ENCODE measurements at places on chromosomes 6 and 20. TPM values are rescaled to one million over a fixed set of nuclear protein-coding genes. Genes with fewer than 3 reads are reported as not detected.

HFE gene
- total RNA-seq: 10.1 TPM

TUBE1 gene
- total RNA-seq: 33.4 TPM

TCFL5 gene
- total RNA-seq: 6.2 TPM

HLA-G gene
- 0.85 TPM for total RNA-seq

LGSN gene
- not detected for total RNA-seq

CLVS2 gene
- 0.07 TPM for total RNA-seq

DNA sequence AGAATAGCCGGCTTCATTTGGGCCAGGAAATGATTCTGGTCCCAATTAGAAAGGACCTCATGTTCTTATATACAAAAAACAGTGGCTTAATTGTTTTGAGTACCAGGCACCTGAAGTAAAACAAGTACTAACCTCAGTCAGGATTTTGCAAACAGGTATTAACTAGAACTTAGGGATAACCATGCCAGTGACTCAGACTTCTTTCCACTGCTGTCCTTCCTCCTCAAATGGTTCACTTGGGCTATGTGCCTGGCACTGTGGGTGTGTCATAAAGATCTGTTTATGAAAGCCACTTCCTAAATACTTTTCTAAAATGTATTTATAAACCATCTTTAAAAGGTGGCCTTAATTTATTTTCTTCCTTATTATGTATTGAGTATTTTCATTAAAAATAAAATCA lies 10.7 kb downstream of the CLDN20 start:
- H3K4me3 ChIP-seq: no peak overlapping the region
- peaks cover 44% of the 10 kb centered on the region for H3K4me1 ChIP-seq
- no peak for DNase-seq

- H3K27ac ChIP-seq: no peak overlapping the region
- H3K36me3 ChIP-seq: no peaks in the 10 kb centered on the region
- H3K27me3 ChIP-seq: no peaks in the 10 kb centered on the region
- no peaks in the 10 kb centered on the region for H3K4me1 ChIP-seq
These were observed 18.6 kb upstream of the MICB start for GRCh38 chr6:31479151-31479932.

DNA sequence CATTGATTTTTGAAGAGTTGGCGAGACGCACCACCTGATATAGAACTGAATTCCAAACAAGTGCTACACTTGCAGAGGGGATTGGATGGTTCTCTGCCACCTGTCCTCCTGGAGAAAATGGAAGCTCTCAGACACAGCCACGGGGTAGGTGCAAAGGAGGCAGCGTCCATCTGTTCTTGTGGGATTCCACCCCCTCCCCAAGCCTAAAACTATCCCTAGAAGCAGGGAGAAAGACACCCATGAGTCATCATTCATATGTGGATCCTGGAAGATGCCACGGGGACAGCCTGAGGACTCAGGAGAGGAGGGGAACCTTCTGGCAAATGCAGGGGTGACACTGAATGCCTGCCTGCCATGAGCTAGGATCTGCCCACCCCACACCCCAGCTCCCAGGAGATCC lies 171.3 kb upstream of the CST7 start:
- H3K4me3 ChIP-seq: no peak overlapping the region
- no peaks in the 10 kb centered on the region for H3K4me1 ChIP-seq
- H3K27me3 ChIP-seq: no peaks in the 10 kb centered on the region
- no peak for DNase-seq
- no peaks in the 10 kb centered on the region for H3K36me3 ChIP-seq

DNA sequence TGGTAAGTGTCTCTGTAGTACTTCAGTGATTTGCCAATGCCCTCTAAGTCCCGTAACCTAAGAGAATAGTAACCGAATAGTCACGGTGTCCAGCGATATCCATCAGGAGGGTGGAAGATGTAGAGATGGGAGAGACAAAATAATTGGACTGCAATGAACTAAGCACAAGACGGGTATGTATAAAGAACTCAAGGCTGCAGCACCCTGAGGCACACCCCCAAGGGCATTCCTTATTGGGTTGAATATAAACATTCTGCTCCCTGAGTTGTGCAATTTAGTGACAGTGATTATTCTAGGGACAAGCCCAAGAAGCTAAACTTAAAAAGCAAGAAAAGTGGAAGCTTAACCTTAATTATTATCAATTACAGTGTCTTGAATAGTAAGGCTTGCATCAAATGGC lies 14.6 kb downstream of the DST start:
- peaks cover 32% of the 10 kb centered on the region for H3K36me3 ChIP-seq
- DNase-seq: no peak
- H3K27me3 ChIP-seq: no peaks in the 10 kb centered on the region

DNA sequence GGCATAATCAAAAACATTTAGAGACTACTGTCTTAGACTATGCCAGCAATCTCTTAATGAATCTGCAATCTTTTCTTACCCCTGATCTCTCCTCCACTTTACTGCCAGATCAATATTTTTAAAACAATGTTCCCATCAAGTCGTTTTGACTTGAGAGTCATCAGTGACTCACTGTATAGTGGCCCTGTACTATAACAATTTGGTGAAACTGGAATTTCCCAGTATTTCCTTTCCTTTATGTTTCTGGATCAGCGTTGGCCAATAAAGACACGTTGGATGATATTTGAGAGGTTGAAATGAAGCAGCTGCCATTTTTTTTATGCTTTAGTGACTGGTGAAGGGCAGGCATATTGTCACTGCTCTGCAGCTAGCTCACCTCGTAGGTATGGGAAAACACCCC lies 10.1 kb upstream of the SMIM13 start:
- H3K4me3 ChIP-seq: no peak overlapping the region
- H3K4me1 ChIP-seq: no peaks in the 10 kb centered on the region
- H3K36me3 ChIP-seq: no peaks in the 10 kb centered on the region
- no peak overlapping the region for H3K27ac ChIP-seq

GRCh38 chr6:168683621-168684020 lies 242.6 kb downstream of the SMOC2 start:
- no peak overlapping the region for H3K27ac ChIP-seq
- H3K27me3 ChIP-seq: no peaks in the 10 kb centered on the region
- H3K4me1 ChIP-seq: no peaks in the 10 kb centered on the region
- H3K36me3 ChIP-seq: no peaks in the 10 kb centered on the region
- DNase-seq: no peak

- no peaks in the 10 kb centered on the region for H3K36me3 ChIP-seq
- H3K27me3 ChIP-seq: no peaks in the 10 kb centered on the region
- H3K4me1 ChIP-seq: no peaks in the 10 kb centered on the region
- H3K27ac ChIP-seq: no peak overlapping the region
These were observed 179.5 kb downstream of the CDH26 start for GRCh38 chr20:60137657-60138245.

DNA sequence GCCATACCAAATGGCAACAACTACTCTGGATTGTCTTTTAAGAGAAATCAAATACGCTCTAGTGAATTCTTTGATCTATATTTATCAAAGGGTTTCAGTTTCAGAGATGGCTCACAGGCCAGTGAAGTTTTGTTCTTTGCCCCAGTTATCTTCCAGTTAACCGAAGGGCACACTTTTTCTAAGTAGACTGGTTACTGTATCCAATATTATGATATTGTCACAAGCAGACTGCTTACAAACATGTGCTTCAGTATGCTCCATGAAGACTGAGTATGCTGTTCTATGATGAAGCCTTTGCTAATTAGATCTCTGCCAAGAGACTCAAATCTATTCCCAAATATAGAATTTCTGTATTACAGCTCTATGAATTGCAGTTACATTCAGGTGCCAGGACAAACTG lies 181.1 kb downstream of the REV3L start:
- H3K4me1 ChIP-seq: peaks cover 11% of the 10 kb centered on the region
- no peaks in the 10 kb centered on the region for H3K27me3 ChIP-seq
- peaks cover 8% of the 10 kb centered on the region for H3K36me3 ChIP-seq
- no peak for DNase-seq
- H3K4me3 ChIP-seq: no peak overlapping the region

All from thoracic aorta (tissue), 2 donors.